ENCODE measurements at places on chromosomes 5 and 9. TPM values are rescaled to one million over a fixed set of nuclear protein-coding genes. Genes with fewer than 3 reads are reported as not detected.

Gene PIGO
- 24.4 TPM for polyA plus RNA-seq

Gene SIT1
- polyA plus RNA-seq = 6.7 TPM

Gene FOXI1
- polyA plus RNA-seq = not detected

Gene NUTM2F
- polyA plus RNA-seq = not detected

Gene ANKRD31
- 0.01 TPM for polyA plus RNA-seq
